ENCODE measurements at places on chromosomes 7 and 10.

DNA sequence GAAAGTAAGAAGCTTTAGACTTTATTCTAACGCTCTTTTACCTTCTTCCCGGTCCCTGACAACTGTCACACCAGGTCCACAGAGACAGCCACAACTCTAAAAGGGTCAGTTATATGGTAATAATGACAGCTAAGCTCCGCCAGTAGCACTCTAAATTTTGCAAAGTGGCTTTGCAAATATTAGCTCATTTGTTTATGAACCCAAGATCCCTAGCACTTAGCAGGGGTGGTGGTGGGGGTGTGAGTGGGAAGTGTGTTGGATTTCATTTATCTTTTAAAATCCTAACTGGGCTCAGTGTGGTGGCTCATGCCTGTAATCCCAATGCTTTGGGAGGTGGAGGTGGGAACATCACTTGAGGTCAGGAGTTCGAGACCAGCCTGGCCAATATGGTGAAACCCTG is 34.8 kb upstream of the SDK1 start:
- DNase-seq, result no peak

- no peak for DNase-seq
These were observed 953 bp downstream of the NODAL start for GRCh38 chr10:70440296-70441160.

- no peak for DNase-seq
These were observed 724.6 kb upstream of the SORCS1 start for GRCh38 chr10:107889105-107889504.

- no peak for DNase-seq
These were observed 77.5 kb downstream of the SDK1 start for GRCh38 chr7:3378390-3379150.

- DNase-seq, result no peak
These were observed 39.1 kb downstream of the KCNH2 start for GRCh38 chr7:150939052-150939451.

DNA sequence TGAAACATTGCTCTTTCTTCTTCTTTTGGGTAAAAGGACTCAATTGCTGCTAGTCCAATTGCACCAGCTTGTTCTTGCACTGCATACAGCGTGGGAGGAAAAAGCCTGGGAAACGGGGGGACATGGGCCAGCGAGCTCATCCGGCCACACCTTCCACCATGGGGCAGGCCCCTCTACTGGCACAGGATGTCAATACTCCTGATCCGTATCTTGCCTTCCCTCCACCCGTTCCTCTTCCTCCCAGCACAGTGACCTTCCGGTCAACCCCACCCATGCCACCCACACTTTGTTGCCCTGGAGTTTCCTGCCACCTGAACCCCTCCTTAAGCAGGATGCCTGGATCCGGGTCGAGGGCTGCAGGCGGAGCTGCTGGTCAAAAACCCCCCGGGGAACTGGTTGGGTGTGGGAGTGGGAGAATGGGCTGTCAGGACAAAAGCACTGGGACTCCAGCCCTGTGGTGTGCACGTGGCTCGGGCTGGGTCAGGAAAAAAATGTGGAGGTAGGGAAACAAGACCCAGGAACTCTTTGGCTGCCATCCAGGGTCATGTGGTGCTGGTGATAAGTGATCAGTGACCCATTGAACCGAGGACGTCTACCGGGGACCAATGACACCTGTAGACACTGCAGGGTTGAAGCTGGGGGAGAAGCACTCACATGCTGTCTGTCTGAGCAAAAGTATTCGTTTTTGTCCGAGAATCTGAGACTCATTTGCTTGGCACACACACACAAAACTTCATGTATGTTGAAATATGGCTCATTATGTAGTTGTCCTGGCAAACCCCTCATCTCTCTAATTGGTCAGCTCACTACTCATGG is 8.1 kb downstream of the IL2RA start:
- no peak for DNase-seq

DNA sequence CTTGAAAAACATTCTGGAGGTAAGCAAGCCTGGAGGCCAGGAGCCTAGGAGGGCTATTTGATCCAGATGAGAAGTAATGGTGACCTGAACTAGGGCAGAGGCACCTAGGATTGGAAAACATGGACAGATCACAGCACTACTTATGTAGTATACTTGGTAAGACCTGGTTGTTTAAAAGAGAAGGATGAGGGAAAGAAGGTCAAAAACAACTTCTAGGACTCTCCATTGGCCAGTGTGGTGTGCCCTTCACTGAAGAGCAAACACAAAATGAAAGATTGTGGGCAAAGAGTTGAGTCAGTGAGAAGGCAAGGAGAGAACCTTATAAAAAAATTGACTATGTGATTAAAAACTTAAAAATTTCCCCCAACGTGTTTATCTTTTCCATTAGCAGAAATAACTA is 14.3 kb downstream of the ANKRD1 start:
- no peak for DNase-seq

- no peak for DNase-seq
These were observed 72.6 kb downstream of the USP6NL start for GRCh38 chr10:11538834-11539190.

- no peak for DNase-seq
These were observed 1.5 kb upstream of the SEMA3A start for GRCh38 chr7:84196084-84196503.

DNA sequence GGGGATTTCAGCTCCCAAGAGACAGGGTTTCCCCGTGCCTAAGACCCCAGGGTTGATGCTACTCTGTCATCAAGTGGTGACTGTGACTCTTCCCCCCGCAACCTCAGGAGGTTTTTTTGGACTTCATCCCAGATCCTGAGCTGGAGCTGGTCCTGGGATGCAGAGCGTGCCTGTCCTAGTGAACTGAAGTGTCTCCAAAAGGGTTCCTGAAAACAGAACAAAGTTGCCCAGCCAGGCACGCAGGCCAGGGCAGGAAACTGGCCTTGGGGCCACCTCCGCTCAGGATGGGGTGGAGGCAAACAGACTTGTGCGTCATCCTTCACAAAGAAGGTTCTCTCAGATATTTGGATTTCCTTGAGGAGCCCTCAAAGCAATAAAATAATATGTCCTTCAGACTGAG is 118.9 kb downstream of the ITIH5 start:
- DNase-seq, result no peak

DNA sequence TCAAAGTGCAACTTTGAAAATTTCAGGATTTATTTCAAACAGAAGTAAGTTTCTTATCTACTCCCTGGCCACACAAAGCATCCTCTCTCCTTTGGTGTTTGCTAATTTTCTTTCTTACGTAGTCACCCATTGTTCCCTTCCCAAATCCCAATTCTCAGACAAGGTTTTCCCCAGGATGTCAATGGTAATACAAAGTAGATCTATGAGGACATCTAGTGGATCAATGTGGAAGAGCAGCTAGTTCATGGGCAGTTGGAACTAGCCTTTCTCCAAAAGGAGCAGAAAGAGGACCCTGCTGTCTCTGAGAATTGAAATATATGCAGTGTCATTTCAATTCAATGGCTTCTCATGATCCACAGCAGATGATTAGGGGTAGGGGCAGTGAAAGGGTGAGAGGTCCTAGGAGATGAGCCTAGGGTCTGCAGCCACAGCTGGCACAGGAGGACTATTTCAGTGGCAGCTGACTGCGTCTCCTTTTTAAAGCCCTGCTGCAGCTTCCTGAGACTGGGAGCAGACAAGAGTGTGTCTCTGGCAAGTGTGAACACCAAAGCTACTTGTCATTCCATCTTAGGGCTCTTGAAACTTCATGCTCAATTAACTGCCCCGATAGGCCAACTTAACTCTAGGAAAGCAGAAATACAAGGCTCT is 632.6 kb downstream of the KCNMA1 start:
- no peak for DNase-seq

DNA sequence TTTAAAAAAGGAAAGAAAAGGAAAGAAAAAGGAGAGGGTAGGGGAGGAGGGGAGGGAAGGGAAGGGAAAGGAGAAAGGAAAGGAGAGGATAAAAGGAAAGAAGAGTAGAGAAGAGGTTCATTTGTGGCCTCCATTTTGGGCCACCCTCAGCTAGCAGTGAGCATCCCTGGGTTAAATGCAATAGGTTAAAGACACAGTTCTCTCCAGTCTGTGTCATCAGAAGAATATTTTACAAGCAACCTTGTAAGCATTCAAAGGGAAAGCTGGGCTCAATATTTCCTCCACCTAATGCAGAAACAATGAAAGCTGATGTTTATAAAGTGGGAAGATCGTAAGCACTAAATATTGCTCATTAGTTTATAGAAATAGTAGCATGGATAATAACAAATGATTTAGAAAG is 219.1 kb upstream of the PITRM1 start:
- DNase-seq, result no peak

GRCh38 chr7:29565224-29565630 is 1.6 kb downstream of the PRR15 start:
- no peak for DNase-seq

DNA sequence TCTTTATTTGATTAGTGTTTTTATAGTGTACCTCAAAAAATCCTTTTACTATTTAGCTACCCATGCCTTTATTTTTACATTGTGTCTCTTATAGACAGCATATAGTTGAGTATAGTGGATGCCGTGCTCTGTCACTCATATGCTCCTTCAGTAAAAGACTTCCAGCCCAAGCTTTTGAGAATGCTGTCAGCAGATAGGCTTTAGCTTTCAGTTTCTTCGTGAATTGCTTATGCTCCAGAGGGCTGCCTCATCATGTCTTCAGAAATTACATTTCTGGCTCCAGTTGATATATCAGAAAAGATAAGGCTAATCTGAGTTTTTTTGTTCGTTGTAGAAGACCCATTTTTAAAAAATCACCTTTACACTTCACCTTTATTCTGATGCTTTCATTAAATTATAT is 332.0 kb downstream of the NXPH1 start:
- DNase-seq, result no peak

- no peak for DNase-seq
These were observed 96.4 kb upstream of the AOAH start for GRCh38 chr7:36820527-36821170.

DNA sequence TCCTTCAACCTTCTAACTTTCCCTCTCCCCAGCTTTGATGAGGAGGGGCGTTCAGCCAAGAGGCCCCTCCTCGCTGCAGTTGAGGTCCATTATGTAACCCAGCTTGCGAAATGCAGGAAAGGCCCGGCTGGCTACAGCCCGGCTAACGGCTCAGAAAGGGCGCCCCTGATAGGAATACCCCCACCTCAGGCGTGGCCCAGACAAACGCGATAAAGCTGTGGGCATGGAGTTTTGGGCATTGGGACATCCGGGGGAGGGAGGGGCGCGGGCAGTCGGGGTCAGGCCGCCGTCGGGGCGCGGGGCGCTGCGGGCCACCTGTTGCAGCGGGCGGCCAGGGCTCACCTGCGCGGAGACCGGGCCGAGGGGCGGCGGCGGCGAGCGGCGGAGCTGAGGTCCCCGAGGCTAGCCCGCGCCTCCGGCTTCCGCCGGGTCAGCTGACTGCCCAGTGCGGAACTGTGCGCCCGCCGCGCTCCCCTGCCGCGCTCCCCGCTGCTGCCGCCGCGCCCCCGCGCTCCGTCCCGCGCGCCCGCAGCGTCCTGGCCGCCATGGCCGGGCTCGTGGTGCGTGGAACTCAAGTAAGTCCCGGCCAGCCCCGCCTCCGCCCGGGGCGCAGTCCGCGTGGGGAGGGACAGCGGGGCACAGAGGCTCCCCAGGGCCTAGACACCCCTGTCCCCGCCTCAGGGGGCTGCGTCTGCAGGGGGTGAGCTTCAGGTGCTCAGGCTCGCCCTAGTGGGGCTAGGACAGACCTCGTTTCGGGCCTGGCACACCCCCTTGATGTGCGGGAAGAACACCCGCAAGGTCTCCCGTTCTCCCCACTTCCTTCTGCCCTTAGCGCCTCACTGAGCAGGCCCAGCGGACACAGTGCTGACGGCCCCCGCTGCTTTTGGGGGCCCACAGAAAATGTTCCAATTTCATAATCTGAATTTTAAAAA is at the start of gene LRMDA:
Gene LRMDA (plus strand): TSS at position 445 of the 932 bp plus-strand sequence.
- DNase-seq, result no peak

- DNase-seq, result no peak
These were observed 3.7 kb downstream of the TRAPPC14 start for GRCh38 chr7:100154651-100155491.

DNA sequence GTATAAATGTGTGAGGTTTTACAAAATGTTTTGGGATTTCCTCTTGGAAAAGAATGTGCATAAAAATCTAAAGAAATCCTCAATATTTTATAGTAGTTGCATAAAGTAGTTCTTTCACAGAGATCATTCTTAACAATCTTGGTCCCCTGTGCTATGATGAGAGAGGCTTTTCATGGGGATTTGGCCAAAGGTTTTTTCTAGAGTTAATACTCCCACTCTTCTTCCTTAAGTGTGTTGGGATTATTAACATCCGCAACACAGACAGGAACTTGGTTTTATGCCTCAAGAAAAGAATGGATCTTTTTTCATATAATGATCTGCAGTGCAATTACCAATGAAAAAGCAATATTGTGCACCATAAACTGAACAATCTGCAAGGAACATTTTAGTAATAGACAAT is 71.5 kb downstream of the AGMO start:
- DNase-seq, result no peak

DNA sequence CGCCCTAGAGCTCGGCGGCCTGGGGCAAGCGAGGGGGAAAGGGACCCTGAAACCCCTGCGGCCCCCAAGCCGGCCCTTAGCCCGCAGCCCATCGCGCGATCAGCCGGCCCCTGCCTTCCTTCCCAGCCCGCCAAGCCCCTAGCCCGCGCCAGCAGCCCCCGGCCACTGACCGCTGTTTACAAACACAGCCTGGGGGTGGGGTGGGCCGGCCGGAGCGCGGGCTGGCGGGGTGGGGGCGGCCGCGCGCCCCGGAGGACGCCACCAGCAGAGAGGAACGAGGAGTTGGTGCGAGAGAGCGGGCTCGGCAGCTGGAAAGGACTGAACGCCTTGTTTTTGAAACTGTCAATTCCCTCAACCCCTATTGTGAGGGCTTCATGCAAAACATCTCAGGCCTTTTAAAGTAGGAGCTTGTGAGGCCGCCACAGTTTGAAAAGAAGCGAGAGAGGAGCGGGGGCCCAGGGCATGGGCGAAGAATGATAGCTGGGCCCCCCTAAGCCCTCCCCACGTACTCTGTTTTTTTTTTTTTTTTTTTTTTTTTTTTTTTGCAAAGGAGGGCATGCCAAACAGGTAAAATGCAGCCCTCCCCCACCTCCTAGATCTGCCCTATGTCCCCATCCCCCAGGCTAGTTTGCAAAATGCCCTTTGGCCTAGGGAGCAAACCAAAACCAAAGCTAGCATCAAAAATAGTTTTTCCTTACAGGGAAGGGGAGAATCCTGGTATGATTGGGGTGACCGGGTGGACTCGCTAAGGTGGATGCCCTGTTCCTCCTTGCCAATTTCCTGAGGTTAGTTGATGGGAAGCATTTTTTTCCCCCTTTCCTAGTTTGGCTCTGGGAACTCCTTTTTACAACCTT is 15.0 kb downstream of the SKIDA1 start:
- DNase-seq, result no peak

DNA sequence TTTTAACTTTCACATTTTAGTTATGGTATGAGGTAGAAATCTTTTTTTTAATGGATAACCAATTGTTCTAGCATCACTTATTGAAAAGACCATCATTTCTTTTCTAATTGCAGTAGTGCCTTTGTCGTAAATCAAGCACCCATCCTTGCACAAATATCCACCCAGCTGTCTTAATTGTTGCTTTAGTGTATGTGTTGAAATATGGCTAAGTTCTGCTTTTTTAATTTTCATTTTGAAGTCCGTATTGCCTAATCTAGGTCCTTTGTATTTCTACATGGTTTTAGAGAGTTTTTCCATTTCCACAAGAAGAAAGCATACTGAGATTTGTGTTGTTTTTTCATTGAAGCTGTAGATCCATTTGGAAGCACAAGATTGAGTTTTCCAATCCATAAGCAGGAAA is 259.6 kb upstream of the SEMA3E start:
- DNase-seq, result no peak

- no peak for DNase-seq
These were observed 24.7 kb downstream of the STAM start for GRCh38 chr10:17668435-17669184.

GRCh38 chr7:90473814-90474213 is 4.4 kb downstream of the PTTG1IP2 start:
- DNase-seq, result no peak

Measured in activated CD4-positive, alpha-beta T cell treated with anti-CD3 and anti-CD28 coated beads for 1 hour (primary cell).